Dermis microvascular lymphatic vessel endothelial cell (primary cell): ENCODE measurements at places on chromosomes 11 and 22. TPM values are rescaled to one million over a fixed set of nuclear protein-coding genes. Genes with fewer than 3 reads are reported as not detected.
A peak's percentile ranks its signal among the peaks of the same experiment; 100 is the strongest.

DNA sequence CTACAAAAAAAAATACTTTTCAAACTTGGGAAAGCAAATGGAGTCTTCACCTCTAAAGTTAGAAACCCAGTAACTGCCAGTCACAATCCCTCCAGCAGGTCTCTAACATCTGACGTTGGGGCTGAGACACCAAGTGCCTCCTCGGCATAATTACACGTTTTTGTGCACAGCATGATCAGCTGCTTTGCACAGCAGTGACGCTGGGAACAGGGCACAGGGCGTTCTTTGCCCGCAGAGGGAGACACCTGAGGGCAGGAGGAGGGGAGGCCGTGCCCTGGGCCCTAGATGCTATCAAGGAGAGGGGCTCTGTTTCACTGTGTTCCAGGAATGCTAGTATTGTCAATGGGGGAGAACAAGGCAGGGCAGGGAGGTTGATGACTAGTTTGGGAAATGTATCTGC, 120.1 kb downstream of the PARVA start:
- no peak for DNase-seq

- DNase-seq: peak; percentile 76
Measured at GRCh38 chr22:36325154-36326031, 62.4 kb downstream of the MYH9 start.

DNA sequence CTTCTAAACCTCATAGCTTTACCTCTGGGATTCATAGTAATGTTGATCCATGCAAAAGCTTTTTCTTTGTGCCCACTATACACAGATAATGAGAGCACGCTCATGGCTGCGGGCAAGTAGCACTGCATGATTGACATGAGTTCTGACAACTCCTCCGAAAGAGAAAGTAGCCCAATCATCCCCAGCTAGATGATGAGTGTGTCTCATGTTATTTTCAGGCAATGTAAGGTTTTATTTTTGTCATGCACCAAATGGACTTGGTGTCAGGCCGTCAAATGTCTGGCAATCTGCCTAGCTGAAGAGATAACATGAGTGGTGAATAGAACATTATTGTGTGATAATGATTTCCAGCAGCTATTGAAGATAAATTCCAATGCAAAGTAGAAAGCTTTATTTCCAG, 662.6 kb downstream of the NTM start:
- no peak for DNase-seq

NCR3LG1 gene
- 0.38 and 0.51 TPM in 2 replicates for total RNA-seq

DNA sequence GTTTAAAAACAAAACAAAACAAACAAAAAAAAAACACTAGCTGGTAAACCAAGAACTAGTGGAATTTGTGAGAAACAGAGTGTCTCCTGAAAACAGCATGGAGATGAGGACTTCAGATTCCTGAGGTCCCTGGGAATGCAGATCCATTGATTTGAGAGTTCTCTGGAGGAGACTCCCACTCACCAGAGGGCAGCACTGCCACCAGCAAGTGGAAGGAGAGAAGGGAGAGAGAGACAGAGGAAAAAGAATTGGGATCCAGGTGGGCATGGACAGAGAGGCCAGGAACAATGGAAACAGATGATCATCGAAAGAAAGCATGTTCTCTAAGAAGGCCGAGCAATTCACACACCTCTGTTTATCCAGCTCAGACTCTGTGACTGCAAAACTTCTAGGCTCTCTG, 31.8 kb downstream of the ETS1 start:
- DNase-seq: peak; percentile 58

- DNase-seq: peak; percentile 17
Measured at GRCh38 chr11:119222308-119222707, 16.2 kb downstream of the CBL start.

DNA sequence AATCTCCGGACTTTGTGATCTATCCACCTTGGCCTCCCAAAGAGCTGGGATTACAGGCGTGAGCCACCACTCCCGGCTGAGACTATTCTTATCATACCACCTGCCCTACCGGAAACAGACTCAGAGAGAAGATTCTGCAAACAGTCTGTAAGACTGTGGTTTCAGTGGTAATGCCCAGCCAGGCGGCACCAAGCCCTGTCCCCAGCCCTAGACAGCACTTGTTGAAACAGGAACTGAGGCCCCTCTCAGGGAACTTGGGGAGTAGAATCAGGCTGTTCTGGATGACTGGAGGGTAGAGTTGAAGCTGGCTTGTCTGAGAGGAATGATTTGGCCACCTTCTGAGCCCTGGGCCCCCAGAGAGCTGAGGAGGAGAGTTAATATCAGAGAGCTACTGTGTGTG, 1.3 kb upstream of the INSC start:
- DNase-seq: no peak

MMP1 gene
- total RNA-seq: 16.4 and 425 TPM in 2 replicates

DNA sequence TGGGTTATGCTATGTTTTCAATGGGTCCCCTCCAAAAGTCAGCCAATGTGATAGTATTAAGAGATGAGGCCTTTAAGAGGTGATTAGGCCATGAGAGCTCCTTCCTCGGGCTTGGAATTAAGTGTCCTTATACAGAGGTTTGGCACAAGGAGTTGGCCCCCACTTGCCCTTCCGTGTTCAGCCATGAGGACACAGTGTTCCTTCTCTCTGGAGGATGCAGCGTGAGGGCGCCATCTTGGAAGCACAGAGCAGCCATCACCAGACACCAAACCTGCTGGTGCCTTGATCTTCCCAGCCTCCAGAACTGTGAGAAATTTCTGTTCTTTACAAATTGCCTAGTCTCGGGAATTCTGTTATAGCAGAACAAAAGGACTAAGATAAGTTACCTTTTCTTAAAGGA, 26.9 kb downstream of the POU2AF3 start:
- no peak for DNase-seq
